ENCODE measurements at places on chromosomes 1 and 21. TPM values are rescaled to one million over a fixed set of nuclear protein-coding genes. Genes with fewer than 3 reads are reported as not detected.

The PTCH2 gene
- total RNA-seq, result 0.36 TPM

The CASQ2 gene
- total RNA-seq, result 160 TPM

The HFM1 gene
- total RNA-seq, result 4.3 TPM

DNA sequence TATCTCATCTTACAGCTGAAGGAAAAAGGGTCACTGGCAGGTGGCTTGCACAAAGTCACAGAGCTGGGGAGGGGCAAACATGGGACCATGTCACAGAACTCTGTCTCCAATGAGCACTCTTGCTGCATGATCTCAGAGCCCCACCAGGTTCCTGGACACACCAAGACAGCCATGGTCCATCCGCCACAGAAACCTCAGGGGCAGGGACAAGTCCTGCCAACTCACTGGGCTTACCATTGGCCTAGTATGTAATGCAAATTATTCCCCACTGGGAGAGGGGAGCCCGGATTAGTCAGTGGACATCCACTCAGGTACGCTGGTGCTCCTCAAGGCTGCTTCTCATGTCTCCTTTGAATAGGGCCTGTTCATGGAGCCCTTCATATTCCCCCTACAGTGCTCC lies 14.2 kb downstream of the S100A7A start:
- H3K36me3 ChIP-seq, result no peaks in the 10 kb centered on the region
- H3K27ac ChIP-seq, result no peak overlapping the region
- DNase-seq, result no peak
- no peaks in the 10 kb centered on the region for H3K4me1 ChIP-seq

DNA sequence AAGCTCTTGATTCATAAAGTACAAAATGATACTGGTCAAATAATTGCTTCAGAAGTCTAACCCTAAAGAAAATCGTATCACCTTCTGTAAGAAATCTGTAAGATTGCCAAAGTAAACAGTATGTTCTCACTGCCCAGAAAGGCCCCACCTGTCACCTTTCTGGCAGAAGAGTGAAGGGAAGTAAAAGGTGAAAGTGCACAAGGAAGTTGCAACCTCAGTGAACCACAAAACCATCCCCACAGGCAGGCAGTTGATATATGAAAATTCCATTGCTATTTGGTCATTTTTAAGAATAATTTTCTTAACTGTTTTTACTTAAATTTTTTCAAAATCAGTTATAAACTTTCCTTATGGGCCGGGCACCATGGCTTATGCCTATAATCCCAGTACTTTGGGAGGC lies 48.5 kb upstream of the FBXO28 start:
- no peaks in the 10 kb centered on the region for H3K27me3 ChIP-seq
- no peak for DNase-seq
- H3K27ac ChIP-seq, result no peak overlapping the region
- no peaks in the 10 kb centered on the region for H3K36me3 ChIP-seq

DNA sequence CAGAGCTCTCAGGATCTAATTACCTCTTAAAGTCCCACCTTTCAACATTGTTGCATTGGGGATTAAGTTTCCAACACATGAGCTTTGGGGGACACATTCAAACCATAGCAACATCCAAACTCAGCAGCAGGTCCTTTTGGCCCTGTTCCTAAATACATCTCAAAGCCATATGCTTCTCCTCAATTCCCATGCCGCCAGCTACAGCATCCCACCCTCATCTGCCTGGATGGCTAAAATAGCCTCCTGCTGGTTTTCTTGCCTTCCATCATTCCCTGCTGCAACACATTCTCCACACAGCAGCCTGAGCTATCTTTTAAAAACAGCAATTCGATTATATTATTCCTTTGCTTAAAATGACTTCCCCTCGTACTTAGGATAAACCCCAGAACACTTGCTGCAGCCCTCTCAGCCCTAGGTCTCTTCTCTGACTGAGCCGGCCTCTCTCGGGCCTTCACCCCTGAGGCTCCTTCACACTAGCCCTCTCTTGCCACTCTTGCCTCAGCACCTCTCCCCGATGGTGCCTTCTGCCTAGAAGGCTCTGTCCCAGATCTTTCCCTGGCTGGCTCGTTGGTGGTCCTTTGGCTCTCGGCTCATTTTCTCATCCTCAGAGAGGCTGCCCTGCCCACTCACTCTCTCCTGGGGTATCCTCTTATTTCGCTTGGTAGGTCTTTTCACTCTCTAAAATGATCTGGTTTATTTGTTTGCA lies 16.5 kb downstream of the MYBPH start:
- H3K4me1 ChIP-seq, result no peaks in the 10 kb centered on the region
- H3K4me3 ChIP-seq, result no peak overlapping the region
- H3K36me3 ChIP-seq, result no peaks in the 10 kb centered on the region
- H3K27ac ChIP-seq, result no peak overlapping the region
- no peaks in the 10 kb centered on the region for H3K27me3 ChIP-seq
- no peak for DNase-seq

DNA sequence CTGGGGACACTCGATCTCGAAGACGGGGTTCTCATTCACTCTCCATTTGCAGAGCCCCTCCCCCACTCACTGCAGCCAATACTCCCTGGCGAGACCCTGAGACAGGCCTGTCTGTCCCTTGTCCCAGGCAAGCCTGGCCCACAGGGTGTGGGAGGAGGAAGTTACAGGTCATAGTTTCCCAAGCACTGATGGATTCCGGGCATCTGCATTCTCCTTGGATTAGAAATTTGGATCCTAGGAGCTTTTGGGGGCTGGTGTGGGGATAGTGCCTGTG lies 11.3 kb downstream of the WNT3A start:
- DNase-seq, result no peak
- no peak overlapping the region for H3K4me3 ChIP-seq
- H3K4me1 ChIP-seq, result no peaks in the 10 kb centered on the region
- H3K36me3 ChIP-seq, result no peaks in the 10 kb centered on the region
- no peak overlapping the region for H3K27ac ChIP-seq

All from sigmoid colon (tissue), 7 donors.